Stimulated activated CD8-positive, alpha-beta memory T cell treated with anti-CD3 and anti-CD28 coated beads, Interleukin-12 subunit alpha, Interleukin-12 subunit beta, amount 100 ng/mL, for 4 hours (primary cell): ENCODE measurements at places on chromosomes 1 and 21.

DNA sequence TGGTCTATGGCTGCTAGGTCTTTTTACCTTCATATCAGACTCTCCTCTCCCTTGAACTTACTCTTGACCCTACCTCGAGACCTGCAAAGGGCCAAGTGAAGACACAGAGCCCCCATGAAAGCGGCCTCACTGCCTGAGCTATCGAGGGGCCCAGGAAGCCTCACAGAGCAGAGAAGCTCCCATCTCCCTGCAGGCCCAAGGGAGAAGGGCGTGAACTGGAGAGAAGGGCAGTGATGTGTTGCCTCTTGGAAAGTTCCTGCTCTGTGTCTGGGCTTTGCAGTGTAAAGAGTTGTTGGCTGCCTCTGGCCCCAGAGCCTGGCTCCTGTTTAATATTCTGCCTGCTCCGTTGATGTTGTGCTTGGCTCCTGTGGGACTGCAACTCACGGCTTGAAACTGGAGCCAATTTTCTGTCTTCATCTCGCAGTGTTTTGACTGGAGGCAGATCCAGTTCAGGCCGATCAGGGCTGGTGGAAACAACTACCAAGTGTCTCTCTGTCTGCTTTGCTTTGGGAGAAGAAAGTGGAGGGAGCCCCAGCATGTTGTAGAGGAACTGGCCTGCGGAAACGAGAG lies 4.3 kb downstream of the SERTAD4 start:
- DNase-seq, result no peak

DNA sequence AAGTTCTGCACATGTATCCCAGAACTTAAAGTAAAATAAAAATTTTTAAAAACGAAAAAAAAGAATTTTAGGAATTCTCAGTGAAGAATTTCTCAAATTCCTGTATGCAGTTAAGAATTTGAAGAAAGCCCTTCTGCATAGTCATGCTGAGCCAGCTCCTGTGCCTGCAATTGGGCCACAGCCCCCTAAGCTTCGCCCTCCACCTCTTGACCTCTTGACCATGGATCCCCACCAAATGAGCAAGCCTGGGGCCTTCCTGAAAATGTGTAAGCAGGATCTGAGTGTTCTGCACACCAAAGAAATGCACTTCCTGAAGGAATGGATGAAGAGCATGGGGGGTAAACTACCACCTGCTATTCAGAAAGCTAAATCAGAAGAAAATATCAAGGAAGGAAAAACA lies 52.0 kb downstream of the NBPF6 start:
- DNase-seq, result no peak

DNA sequence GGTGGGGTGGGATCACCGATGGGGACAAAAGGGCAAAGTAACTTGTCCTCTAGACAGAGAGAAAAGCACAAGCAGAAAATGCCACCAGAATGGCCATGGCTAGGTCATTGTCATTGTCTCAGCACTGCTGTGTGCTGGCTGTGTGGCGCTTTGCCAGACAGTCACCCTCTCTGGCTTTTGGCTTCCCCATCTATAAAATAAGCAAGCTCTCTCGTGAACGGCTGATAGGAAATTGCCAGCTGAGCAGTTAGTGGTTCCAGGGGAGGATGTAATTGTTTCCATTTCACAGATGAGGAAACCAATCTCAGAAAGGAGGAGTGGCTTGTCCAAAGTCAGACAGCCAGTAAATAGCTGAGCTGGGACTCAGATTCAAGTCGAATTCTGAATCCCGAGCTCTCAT lies 32.5 kb downstream of the PADI2 start:
- DNase-seq, result no peak

- DNase-seq, result no peak
Measured at GRCh38 chr1:65769636-65770035, 23.1 kb upstream of the PDE4B start.

GRCh38 chr21:46431448-46431847 lies 27.2 kb upstream of the DIP2A start:
- no peak for DNase-seq

GRCh38 chr1:212686069-212686468 lies 13.6 kb downstream of the BATF3 start:
- DNase-seq, result no peak

GRCh38 chr1:161196111-161196510 lies 2.7 kb downstream of the ADAMTS4 start:
- no peak for DNase-seq

DNA sequence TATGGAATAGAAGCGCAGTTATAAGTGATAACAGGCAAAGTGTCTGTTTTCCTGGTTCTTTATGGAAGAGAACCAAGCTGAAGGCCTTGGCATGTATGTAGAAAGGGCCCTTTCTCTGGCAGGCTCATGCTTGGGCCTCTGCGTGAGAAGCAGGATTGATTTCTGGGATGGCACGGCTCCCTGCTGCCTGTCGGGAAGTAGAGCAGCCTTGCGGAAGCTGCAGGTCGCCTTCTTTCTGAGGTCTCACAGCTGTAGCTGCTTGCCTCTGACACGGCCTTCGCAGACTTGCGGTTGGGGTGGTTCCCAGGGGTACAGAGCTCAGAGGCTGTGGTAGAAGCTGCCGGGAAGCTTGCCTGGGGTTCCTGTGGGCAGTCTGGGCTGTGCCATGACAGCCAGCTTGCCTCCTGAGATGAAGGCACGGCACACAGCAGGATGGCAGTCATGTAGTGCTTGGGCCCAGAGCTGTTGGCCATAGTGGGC lies 39.4 kb downstream of the TRAPPC10 start:
- DNase-seq, result no peak

DNA sequence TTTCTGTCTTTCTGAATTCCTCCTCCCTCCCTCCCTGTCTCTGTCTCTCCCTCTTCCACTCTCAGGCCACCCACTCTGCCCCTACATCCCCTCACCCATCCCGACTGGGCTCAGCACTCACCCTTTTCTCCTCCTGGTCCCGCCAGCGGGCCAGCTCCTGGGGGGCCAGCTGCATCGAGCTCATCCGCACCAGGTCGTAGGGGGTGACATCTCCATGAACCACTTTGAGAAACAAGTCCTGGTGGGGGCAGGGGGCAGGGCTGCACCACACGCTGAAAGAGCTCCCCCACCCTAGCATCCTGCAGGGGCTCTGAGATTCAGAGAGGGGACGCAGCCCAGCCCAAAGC lies 17.8 kb downstream of the SPOCD1 start:
- no peak for DNase-seq
